Pulmonary artery endothelial cell (primary cell): ENCODE measurements at places on chromosomes 12 and 14.

DNA sequence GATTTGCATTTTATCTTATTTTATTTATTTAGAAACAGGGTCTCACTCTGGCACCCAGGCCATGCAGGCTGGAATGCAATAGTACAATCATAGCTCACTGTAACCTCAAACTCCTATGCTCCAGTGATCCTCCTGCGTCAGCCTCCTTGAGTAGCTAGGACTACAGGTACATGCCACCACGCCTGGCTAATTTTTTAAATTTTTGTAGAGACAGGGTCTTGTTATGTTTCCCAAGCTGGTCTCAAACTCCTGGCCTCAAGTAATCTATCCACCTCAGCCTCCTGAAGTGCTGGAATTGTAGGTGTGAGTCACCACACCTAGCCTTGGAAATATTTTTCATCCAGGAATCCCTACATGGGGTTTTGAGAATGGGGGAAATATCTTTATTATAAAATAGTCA lies 84.6 kb downstream of the MAPKAPK5 start:
- no peak for DNase-seq

DNA sequence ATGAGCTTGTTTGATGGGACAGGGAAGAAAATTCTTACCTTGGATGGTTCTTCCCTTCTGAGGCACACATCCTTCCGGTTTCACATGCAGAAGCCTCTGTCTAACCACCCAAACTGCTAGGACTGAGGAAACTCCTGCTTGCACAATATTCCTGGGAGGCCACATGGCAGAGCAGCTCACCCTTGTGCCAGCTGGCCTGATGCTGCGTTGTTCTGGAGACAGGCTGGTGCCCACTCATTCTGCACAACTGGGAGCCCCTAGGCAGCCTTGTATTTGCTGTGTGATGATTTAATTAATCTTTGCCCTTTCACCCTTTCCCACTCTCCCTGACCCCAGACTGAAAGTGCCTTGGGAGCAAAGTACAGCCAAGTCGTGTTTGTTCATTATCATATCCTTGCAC lies 130.8 kb downstream of the RTN1 start:
- no peak for DNase-seq

- no peak for DNase-seq
Observed at GRCh38 chr14:69877492-69877891, 1.7 kb upstream of the SMOC1 start.

- DNase-seq, result no peak
Observed at GRCh38 chr12:7542046-7542445, 38.5 kb upstream of the CD163 start.

DNA sequence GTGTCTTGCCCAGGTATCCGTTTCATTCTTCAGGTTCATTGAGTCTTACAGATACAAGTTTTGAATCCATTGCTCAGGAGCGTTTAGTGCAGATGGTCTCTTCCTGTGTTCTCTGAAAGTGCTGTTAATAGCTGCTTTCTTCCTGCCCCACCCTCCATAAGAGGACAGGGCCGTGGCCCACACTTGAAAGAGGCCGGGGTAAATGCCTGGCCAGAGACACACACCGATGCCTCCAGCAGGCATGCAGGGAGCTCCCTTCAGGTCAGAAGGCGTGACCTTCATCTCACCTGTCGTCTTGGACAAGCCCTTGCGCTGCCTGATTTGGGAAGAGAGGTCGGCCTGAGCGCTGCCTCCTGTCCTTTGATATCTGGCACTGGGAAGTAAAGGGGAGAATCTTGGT lies 11.6 kb downstream of the PRKAB1 start:
- DNase-seq, result no peak

GRCh38 chr12:14827043-14827442 lies 13.1 kb upstream of the SMCO3 start:
- no peak for DNase-seq

DNA sequence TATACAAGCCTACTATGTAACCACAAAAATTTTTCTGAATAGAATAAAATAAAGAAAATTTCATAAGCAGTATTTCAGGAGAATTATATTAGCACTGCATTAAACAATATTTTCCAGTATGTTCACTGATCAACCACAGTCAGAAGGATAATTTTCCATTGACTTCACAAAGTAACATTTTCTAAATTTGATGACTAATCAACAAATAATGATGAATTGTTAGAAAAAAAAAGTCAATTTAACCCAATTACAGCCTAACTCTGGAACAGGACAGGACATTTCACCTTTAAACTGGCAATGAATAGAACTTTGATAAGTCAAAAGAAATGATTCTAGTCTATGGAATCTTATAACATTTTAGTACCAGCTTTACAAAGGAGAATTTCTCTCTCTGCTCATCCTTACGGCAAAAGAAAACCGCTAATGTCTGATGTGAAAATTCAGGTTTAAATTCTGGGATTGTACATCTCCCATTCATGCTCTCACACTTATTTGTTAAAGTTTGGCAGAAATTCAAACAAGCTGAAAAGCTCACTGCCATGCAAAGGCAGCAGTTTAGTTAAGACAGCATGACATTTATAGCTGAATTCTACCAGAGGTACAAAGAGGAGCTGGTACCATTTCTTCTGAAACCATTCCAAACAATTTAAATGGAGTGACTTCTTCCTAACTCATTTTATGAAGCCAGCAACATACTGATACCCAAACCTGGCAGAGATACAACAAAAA lies 84.5 kb downstream of the MDGA2 start:
- DNase-seq, result no peak

- DNase-seq, result no peak
Observed at GRCh38 chr12:117404940-117405339, 43.5 kb upstream of the NOS1 start.
